ENCODE measurements at places on chromosomes 6 and 20.

- no peak for DNase-seq
Observed at GRCh38 chr6:168031411-168031971, 34.0 kb downstream of the KIF25 start.

DNA sequence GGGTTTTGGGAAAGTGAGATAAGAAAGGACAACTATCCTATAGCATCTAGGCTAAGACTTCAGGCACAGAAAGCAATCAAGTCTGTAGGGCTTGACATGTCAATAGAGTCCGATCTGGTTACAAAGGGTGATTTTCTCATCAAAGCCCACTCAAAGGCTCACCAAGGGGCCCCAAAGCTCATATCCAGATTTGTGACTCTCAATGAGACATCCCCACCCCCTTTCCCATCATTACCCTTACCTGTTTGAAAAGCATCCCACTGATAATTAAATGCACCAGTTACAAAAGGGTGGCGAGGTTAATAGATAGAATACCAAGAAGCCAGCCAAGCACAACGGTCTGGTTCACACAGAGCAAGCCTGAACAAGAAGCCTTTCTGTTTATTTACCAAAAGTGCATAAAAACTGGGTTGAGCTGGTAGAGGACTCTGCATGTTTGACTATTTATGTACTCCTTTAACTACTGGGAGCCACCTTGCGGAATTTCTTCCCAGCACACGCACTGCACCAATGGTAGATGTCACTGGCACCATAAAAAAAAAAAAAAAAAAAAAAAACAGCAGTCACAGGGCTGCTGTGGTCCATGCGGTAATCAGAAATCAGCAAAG, 6.1 kb downstream of the JAG1 start:
- no peak for DNase-seq

DNA sequence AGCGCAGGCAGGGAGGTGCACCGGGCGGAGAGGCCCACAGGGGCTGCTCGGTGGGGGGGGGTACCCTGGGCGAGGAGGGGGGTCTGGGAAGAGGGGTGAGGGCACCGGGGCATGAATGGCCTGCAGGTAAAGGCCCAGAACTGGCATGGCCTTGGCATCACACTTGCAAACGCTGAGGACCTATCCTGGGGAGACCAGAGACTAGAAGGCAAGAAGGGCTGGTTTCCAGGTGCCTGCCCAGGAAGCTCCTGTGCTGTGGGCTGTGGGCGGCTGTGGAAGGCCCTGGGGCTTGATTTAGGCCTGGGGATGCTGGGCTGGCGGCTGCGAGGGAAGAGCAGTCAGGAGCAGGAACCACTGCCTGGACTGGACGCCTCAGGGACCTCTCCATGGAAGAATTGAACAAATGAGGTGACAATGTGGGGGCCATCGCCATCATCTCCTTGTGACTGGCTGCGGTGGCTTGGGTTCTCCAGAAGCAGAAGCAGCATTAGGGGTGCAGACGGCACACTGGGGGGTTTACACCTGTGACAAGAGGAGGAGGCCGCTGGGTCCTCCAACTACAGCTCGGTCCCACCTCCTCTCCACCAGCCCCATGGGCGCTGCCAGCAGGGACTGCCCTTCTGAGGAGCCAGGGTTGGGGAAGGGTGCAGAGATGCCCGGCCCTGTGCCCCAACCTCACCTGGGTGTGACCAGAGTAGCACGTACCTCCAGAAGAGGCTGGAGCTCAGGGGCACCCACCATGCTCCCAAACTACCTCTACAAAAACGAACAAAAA, 32.1 kb upstream of the IRF4 start:
- no peak for DNase-seq

GRCh38 chr20:62744741-62745191, 36.1 kb downstream of the NTSR1 start:
- no peak for DNase-seq

DNA sequence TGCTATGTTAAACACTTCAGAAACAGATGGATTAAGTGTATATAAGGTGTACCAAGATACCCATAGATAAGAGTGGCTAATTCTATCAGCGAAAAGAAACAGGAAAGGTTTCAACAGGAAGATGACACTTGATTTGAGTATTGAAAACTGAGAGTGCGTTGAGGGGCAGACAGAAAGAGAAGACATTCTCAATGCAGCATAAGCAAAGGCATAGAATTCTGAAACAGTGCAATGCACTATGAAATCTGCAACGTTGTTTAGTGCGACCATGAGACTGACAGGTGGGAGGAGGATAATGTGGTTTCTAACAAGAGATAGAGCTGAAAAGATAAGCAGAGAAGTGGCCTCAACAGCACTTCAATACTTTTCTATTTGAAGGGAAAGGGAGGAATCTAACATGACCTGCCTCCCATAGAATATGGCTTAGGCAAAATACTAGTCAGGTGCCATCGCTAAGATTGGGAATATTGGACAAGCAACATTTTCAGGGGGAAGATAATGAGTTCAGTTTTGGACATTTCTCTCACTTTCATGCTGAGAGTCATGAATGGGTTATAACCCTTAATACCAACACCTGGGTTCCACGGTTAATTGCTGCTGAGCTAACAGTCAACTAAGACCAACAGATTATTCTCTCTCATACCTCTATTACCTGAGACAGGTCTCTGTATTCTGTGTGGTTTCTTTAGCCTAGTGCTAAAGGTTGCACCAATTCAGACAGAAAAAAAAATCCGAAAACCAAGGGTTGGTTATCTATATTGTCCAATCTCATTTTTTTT, 312.9 kb upstream of the ARID1B start:
- DNase-seq, result no peak

GRCh38 chr6:113147544-113147943, 709.6 kb upstream of the MARCKS start:
- no peak for DNase-seq

DNA sequence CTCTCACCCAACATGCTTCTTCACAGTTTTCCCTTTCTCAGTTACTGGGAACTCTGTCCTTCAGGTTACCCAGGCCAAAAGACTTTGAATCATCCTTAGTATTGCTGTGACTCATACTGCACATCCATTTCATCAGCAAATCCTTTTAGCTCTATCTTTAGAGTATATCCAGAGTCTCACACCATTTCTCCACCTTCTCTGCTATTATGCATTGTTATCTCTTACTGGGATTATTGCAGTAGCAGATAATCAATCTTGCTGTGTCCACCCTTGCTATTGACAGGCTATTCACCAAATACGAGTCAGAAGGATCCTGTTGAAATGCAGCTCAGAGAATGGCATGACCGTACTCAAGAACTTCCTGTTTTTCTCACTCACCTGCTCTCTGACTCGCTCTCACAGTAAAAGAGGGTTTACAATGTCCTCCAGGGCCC, 57.3 kb downstream of the BCKDHB start:
- DNase-seq, result no peak

DNA sequence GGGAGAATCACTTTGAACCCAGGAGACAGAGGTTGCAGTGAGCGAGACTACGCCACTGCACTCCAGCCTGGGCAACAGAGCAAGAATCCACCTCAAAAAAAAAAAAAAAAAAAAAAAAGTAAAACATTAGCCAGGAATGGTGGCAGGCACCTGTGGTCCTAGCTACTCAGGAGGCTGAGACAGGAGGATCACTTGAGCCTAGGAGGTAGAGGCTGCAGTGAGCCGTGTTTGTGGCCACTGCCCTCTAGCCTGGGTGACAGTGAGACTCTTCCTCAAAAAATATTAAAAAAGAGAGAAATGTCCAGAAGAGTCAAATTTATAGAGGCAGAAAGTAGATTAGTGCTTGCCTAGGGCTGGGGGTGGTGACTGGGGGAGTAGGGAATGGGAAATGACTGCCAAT, 6.8 kb upstream of the PIGU start:
- DNase-seq, result no peak

DNA sequence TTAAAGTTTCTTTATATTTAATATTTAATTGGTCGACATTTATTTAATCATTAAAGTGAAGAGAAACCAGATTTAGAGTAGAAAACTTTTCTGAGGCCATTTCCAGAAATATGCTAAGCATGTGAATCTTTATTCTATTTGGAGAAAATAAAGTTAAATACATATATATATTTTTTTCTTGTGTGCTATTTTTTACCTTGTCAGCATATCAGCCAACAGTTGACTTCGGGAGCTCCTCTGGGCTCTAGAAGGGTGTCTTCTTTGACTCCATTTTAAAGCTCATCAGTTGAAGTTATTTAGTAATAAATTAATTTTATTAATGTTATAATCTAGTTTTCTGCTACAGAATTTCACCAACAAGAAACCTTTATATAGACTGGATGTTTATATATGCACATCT, 73.1 kb downstream of the SH3BGRL2 start:
- DNase-seq, result no peak

DNA sequence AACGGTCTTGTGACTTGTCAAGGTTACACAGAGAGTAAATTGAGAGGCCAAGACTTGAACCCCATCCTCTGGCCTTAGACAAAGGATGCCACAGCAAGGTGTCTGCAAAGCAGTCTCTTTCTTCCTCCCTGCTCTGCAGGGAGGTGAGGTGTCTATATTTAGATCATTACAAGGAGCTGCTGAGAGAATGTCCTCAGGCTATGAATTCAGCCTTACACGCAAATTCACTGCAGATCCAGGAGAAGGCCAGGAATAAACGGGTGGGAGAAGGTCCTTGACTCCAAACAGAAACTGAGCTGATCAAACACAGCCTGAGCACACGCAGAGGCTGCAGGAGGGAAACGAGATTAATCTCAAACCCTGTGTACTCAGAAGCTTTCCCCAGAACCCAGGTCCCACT, 48.6 kb upstream of the PTPRT start:
- DNase-seq, result no peak

DNA sequence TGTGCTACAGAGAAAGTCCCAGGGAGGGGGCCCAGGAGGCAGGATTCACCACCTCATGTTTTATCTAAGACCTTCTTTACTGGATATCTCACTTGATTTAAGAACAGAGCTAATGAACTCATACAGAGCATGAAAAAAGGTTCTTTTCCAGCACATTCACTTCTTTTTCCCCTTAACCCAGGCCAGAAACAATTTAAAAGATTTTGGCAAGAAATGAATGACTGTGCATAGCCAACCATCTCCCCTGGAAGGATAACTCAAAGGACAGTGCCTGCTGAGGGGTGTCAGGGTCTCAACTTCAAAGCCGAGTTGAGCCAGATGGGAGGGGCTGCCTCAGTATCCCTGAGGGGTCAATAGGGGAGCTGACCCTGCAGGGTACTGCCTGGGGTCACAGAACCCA, 253.4 kb downstream of the SOD2 start:
- no peak for DNase-seq

DNA sequence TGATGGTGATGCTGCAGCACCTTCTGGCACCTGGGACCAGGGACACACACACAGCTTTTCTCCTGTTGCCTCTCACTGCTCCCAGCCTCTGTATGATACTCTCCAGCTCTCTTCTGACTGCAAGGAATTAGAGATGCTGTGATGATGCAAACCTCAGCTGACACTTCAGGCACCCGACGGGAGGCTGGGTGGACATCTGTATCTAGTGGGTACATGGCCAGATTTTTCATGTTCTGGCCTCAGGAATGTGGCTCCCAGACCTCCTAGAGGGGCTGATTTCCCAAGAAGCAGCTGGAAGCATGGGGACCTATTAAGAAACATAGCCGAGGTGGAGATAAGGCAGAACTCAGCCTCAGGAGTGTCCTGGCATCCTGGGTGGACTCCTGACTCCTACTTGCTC, 6.8 kb upstream of the EPB41L1 start:
- DNase-seq, result no peak

- no peak for DNase-seq
Observed at GRCh38 chr20:33945391-33946081, 48.2 kb upstream of the RALY start.

- no peak for DNase-seq
Observed at GRCh38 chr6:127013865-127014264, 104.6 kb upstream of the RSPO3 start.

GRCh38 chr20:22207280-22207679, 377.1 kb downstream of the FOXA2 start:
- DNase-seq, result no peak

DNA sequence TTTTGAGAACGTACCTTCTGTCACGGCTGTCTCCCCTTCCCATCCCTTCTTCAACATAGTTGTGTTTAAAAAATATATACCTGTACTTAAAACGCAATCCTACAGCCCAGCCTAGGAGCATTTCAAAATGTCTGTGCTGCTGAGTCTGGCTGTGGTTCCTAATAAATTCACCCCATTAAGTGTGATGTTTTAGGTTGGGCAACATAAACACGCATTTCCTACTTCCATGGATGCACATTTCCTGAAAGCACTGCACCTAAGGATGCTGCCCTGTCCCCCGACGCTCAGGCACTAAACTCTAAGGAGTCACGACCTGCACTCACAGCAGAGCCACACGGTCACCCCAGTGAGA, 1.2 kb downstream of the REV3L start:
- DNase-seq, result no peak

DNA sequence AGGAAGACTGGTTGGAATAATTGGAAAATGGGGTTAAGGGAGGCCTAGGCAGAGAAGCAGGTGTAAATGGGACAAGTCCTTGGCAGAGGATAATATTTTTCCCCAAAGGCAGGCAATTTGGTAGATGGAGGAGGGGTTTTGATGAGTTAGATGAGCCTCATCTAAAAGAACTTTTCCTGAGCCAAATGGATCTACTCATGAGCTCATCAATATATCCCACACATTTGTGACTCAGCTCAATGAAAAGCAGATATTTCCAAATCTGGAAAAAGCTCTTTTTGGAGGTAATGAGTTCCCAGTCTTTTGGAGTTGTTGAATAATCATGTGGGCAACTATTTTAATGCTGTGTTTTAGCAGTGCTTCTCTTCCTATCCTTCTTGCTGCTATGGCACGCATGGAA, 685.5 kb upstream of the CITED2 start:
- no peak for DNase-seq

- DNase-seq, result no peak
Observed at GRCh38 chr6:46808806-46809205, 15.6 kb downstream of the MEP1A start.

DNA sequence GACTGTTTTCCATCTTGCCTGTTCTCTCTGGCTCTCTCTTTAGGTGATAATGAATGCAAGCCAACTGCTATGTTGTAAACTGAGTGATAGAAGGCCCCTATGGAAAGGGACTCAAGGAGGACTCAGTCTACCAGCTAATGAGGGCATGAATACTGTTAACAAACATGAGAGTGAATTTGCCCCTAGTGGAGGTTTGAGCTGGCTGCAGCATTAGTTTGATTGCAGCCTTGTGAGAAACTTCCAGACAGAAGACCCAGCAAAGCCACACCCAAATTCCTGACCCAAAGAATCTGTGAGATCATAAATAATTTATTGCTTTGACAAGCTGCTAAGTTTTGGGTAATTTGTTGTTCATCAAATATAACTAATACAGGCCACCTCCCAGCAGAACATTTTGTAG, 50.0 kb upstream of the PLCB1 start:
- no peak for DNase-seq

DNA sequence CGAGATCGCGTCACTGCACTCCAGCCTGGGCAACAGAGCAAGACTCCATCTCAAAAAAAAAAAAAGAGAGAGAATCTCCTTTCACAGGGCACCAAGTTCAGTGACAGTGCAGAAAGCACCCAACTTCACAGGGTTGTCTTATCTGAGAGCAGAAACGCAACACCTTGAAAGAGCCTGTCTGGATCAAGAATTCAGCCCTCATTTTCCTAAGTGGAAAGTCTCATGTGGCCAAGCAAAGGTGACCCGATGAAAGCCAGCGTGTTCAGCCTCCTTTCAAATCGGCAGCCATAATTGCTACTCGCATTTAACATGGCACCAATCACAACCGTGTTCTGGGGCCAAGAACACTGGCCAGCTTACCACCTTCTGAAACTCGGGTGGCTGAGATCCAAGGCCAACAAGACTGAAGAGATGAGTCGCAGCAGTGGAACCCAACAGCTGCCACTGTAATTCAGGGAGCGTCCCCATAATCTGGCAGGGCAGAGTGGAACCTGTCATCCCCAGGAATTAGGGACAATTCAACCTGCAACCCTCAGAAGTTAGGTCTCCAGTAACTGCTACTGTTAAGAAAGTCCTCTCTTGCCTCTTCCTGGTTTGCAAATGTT, 536.7 kb upstream of the JARID2 start:
- DNase-seq, result no peak

All from T-helper 9 cell (primary cell).